ENCODE measurements at places on chromosomes 6 and 20. TPM values are rescaled to one million over a fixed set of nuclear protein-coding genes. Genes with fewer than 3 reads are reported as not detected.
A peak's percentile ranks its signal among the peaks of the same experiment; 100 is the strongest.

ATP6V1G2 gene
- 2.8 TPM for polyA plus RNA-seq

ZNF311 gene
- 0.93 TPM for polyA plus RNA-seq

FOXS1 gene
- polyA plus RNA-seq, result not detected

ARHGAP40 gene
- not detected for polyA plus RNA-seq

TRIM27 gene
- 40.2 TPM for polyA plus RNA-seq

PERP gene
- 45.3 TPM for polyA plus RNA-seq

DNA sequence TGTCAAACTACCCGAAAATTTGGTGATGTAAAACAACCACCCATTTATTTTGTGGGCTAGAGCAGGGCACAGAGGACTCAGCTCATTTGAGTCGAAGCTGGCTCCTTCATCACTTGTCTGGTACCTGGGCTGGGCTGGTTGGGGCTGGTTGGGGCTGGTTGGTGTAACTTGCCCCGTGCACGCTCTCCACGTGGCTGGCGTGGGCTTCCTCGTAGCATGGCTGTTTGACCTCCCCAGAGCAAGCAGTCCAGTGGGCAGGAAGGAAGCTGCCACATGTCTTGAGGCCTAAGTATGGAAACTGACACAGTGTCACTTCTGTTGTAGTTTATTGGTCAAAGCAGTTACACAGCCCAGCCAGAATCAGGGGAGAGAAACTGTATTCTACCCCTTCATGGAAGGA is 27.1 kb downstream of the BCAS4 start:
- peaks cover 21% of the 10 kb centered on the region for H3K4me1 ChIP-seq
- no peak for DNase-seq
- no peak overlapping the region for H3K27ac ChIP-seq
- H3K27me3 ChIP-seq, result no peaks in the 10 kb centered on the region
- no peak overlapping the region for H3K4me3 ChIP-seq

DNA sequence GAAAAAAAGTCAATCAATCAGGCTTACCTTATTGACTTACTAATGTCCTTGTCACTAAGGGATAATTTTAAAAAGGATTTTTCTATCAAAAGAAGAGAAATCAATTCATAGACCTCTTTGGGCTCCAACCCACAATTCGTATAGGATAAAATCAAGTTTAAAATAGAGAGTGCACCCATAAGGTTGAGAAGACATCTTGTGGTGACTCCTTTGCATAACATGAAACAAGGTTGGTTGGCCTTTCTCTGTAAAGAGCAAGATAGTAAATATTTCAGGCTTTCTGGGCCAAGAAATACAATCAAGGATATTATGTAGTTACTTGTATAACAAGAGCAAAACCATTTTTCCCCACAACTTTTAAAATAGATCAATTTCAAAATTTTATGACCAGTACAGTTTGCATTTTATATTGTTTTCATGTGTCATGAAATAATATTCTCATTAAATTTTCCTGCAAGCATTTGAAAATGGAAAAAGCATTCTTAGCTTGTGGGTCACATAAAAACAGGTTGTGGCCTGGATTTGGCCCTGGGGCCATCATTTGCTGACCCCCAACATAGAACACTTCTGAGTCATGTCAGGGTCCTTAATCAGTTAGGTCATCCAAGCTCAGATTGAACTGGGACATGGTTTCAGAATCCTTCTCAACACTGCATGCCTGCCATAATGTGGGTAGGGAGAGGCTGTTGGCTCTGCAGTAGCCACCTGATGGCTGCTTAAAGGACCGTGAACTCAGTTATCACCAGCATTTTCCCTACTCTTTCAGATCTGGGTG is 76.7 kb downstream of the MYB start:
- H3K36me3 ChIP-seq, result no peaks in the 10 kb centered on the region
- H3K27ac ChIP-seq, result no peak overlapping the region
- no peak for DNase-seq

DNA sequence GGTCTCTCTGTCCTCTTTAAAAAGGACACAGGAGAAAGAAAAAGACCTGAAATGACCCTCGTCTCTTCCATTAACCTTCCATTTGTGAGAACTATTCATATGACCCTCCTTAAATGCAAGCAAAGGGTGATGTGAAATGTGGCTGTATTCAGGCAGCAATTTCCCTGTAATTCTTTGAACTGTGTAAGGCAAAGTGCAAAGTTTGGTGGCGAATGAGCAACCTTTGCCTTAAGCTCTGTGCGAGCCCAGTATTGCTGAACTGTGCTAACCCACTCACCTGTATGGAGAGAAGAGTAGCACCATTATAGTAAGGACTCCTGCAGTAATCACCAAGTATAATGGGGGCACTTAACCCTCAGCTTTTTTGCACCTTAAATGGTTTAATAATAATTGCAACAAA is 223.4 kb downstream of the PLCB1 start:
- H3K4me3 ChIP-seq, result no peak overlapping the region
- no peaks in the 10 kb centered on the region for H3K27me3 ChIP-seq
- no peak for DNase-seq
- H3K4me1 ChIP-seq, result no peaks in the 10 kb centered on the region

DNA sequence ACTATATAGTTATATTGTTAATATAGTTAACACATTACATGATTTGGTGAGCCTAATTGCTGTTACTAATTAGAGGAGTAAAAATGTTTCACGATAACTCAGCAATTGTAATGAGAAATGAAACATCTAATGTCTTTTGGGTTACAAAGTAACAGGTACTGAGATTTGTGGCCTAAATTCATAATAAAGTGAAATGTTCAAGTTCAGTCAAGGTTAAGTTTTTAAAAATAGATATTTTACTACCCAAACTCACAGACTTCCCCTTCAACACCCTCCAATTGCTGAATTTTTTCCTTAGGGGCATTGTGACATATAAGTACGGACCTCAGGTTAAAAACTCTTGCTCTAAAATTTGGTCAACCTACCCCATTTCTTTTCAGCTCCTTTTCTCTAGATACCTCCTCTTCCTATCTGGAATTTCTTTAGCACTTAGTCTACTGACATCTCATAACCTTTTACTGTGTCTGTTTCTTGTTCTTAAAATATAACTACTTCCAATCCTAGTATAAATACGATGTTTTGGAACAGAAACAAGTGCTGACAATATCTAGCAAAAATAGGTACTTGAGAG is 112.3 kb upstream of the PRSS16 start:
- H3K27ac ChIP-seq, result peak overlapping the region; percentile 89
- H3K4me1 ChIP-seq, result peaks cover 9% of the 10 kb centered on the region

GRCh38 chr6:4961322-4962168 is 42.3 kb downstream of the RPP40 start:
- H3K27ac ChIP-seq, result no peak overlapping the region
- H3K27me3 ChIP-seq, result no peaks in the 10 kb centered on the region
- no peaks in the 10 kb centered on the region for H3K36me3 ChIP-seq

GRCh38 chr6:166862287-166862977 is 93.9 kb downstream of the RNASET2 start:
- H3K36me3 ChIP-seq, result no peaks in the 10 kb centered on the region
- no peaks in the 10 kb centered on the region for H3K4me1 ChIP-seq
- DNase-seq, result peak; percentile 23

DNA sequence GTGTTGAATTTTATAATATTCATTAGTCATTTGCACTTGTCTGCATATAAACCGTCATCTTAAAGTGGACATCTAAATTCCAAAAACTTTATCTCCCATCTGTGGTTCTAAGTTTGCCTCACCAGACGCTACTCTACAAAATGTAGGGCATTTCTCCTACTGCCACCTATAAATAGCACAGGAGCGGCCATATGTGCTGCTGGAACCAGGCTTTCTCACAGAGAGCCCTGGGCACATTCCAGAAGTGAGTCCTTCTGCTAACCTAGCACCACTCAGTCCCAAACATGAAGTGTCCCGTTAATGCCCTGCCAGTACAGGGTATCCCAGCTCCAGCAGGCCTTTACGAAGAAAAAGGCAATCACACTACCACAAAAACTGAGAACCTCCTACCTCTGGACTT is 153.7 kb downstream of the TMEM242 start:
- no peak for DNase-seq
- no peak overlapping the region for H3K27ac ChIP-seq
- H3K4me3 ChIP-seq, result no peak overlapping the region
- H3K27me3 ChIP-seq, result no peaks in the 10 kb centered on the region
- no peaks in the 10 kb centered on the region for H3K4me1 ChIP-seq

- DNase-seq, result peak; percentile 83
- peak overlapping the region; percentile 50 for H3K4me3 ChIP-seq
- H3K27me3 ChIP-seq, result no peaks in the 10 kb centered on the region
- no peaks in the 10 kb centered on the region for H3K36me3 ChIP-seq
- H3K27ac ChIP-seq, result peak overlapping the region; percentile 92
Measured at GRCh38 chr6:136592930-136593673, 42.9 kb upstream of the MAP7 start.

GRCh38 chr6:37171970-37172812 is 2.2 kb downstream of the PIM1 start:
- peak; percentile 96 for DNase-seq
- peak overlapping the region; percentile 86 for H3K4me3 ChIP-seq
- peaks cover 15% of the 10 kb centered on the region for H3K4me1 ChIP-seq
- H3K27me3 ChIP-seq, result no peaks in the 10 kb centered on the region
- H3K27ac ChIP-seq, result peak overlapping the region; percentile 83
- peaks cover 34% of the 10 kb centered on the region for H3K36me3 ChIP-seq

DNA sequence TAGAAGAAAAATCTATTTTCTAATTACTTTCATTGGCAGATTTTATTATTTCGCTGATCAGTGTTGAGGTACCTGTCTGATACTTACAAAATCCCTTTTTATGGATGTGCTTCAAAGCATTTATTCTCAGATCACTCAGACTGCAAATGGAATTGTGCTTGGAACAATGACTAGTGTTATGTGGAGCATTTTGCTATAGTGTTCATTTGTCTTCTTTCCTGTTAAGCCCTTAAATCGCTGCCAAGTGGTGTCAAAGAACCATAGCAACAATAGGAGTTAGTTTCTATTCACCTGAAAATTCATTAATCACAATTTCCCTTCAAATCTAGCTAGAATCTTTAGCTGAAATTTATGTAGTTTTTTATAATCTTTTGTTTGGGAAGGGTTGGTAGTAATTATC is 29.8 kb downstream of the SMPDL3A start:
- no peak overlapping the region for H3K4me3 ChIP-seq
- no peak overlapping the region for H3K27ac ChIP-seq
- no peaks in the 10 kb centered on the region for H3K27me3 ChIP-seq
- DNase-seq, result no peak
- no peaks in the 10 kb centered on the region for H3K4me1 ChIP-seq
- H3K36me3 ChIP-seq, result no peaks in the 10 kb centered on the region

GRCh38 chr6:3471286-3471685 is 14.4 kb upstream of the SLC22A23 start:
- DNase-seq, result no peak
- H3K4me3 ChIP-seq, result no peak overlapping the region
- H3K36me3 ChIP-seq, result no peaks in the 10 kb centered on the region
- H3K27me3 ChIP-seq, result no peaks in the 10 kb centered on the region
- peak overlapping the region; percentile 92 for H3K27ac ChIP-seq

GRCh38 chr6:139940741-139941729 is 566.6 kb upstream of the CITED2 start:
- DNase-seq, result no peak
- H3K27me3 ChIP-seq, result no peaks in the 10 kb centered on the region
- peaks cover 17% of the 10 kb centered on the region for H3K4me1 ChIP-seq
- H3K4me3 ChIP-seq, result no peak overlapping the region
- H3K36me3 ChIP-seq, result no peaks in the 10 kb centered on the region

- H3K36me3 ChIP-seq, result no peaks in the 10 kb centered on the region
- H3K27me3 ChIP-seq, result no peaks in the 10 kb centered on the region
- H3K4me1 ChIP-seq, result no peaks in the 10 kb centered on the region
- no peak overlapping the region for H3K27ac ChIP-seq
- no peak for DNase-seq
- H3K4me3 ChIP-seq, result no peak overlapping the region
Measured at GRCh38 chr6:120620900-120621299, 713.4 kb downstream of the TBC1D32 start.

GRCh38 chr20:51573576-51574243 is 31.2 kb upstream of the NFATC2 start:
- H3K27me3 ChIP-seq, result peaks cover 11% of the 10 kb centered on the region
- no peak overlapping the region for H3K4me3 ChIP-seq
- H3K27ac ChIP-seq, result no peak overlapping the region

DNA sequence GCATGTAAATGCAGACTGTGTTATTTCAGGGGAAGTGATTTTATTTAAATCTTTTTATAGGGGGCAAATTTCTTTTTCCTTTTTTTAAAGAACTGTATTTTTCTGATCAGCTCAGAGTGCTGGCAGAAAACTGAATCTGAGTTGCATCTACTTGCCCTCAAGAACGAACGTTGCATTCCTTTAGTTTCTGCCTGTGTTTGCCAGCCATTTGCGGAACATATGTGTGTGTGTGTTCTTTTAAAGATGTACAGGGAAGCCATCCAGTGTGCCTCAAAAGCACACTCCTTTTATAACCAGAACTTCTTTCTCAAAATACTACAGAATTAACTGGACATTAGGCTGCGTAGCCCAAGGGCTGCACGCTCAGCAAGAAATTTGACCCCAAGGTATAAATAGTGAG is 25.8 kb upstream of the INSM1 start:
- no peak overlapping the region for H3K4me3 ChIP-seq
- no peak for DNase-seq
- no peaks in the 10 kb centered on the region for H3K4me1 ChIP-seq
- no peaks in the 10 kb centered on the region for H3K27me3 ChIP-seq
- H3K36me3 ChIP-seq, result no peaks in the 10 kb centered on the region

DNA sequence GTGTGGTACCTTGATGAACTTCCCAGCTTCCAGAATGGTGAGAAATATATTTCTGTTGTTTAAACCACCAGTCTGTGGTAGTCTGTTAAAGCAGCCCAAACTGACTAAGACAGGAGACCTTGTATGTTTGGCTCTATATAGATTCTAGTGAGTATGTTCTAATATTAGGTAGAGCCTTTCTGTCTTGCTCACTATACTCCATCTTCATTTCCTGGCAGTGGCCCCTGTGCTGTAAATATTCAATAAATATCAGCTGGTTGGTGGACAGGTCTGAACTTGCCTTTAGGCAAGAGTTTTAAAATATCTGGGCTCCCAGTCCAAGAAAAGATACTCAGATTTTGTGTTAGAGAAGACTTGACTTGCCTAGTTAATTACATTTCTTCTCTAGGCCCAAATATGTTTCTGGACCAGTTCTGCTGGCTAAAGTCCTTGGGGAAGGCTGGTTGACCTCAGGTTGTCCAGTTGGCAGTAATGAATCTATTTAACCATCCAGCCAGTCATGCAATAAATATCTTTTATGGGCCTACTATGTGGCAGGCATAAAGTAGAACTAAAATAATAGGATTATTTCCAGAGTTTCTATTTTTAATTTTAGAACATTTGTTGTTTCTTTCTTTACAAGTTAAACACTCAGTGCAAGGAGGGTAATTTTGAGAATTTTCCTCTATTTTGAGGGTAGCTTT is 22.3 kb downstream of the PPP1R14C start:
- H3K27ac ChIP-seq, result no peak overlapping the region
- no peaks in the 10 kb centered on the region for H3K27me3 ChIP-seq
- DNase-seq, result no peak
- H3K4me1 ChIP-seq, result peaks cover 11% of the 10 kb centered on the region
- no peak overlapping the region for H3K4me3 ChIP-seq

- H3K27ac ChIP-seq, result no peak overlapping the region
- DNase-seq, result peak; percentile 13
- H3K36me3 ChIP-seq, result no peaks in the 10 kb centered on the region
- no peak overlapping the region for H3K4me3 ChIP-seq
- no peaks in the 10 kb centered on the region for H3K27me3 ChIP-seq
Measured at GRCh38 chr6:131231103-131231502, 95.8 kb downstream of the AKAP7 start.

GRCh38 chr20:5160882-5161281 is 34.1 kb downstream of the CDS2 start:
- no peak for DNase-seq
- no peak overlapping the region for H3K27ac ChIP-seq
- H3K36me3 ChIP-seq, result no peaks in the 10 kb centered on the region
- no peaks in the 10 kb centered on the region for H3K27me3 ChIP-seq
- no peak overlapping the region for H3K4me3 ChIP-seq
